Activated CD4-positive, alpha-beta memory T cell treated with anti-CD3 and anti-CD28 coated beads, Interleukin-2, amount 10 ng/mL, durations not matched to agents 7 days and 5 days (primary cell): ENCODE measurements at places on chromosomes 7 and 10. TPM values are rescaled to one million over a fixed set of nuclear protein-coding genes. Genes with fewer than 3 reads are reported as not detected.

GRCh38 chr10:62048919-62049623, 147.6 kb downstream of the ARID5B start:
- H3K4me1 ChIP-seq = peaks cover 74% of the 10 kb centered on the region
- peak; percentile 77 for DNase-seq
- peak overlapping the region; percentile 98 for H3K4me3 ChIP-seq
- peak overlapping the region; percentile 99 for H3K27ac ChIP-seq

The EZH2 gene
- total RNA-seq = 87.7 TPM

The PNLIPRP2 gene
- not detected for total RNA-seq

The NSMCE4A gene
- total RNA-seq = 54.7 TPM
